ENCODE measurements at places on chromosomes 12 and 14. TPM values are rescaled to one million over a fixed set of nuclear protein-coding genes. Genes with fewer than 3 reads are reported as not detected.

GRCh38 chr12:47811072-47811396, 8.7 kb downstream of the HDAC7 start:
- DNase-seq: no peak

- DNase-seq: no peak
These were observed 6.6 kb downstream of the DCAF4 start for GRCh38 chr14:72932893-72933292.

DNA sequence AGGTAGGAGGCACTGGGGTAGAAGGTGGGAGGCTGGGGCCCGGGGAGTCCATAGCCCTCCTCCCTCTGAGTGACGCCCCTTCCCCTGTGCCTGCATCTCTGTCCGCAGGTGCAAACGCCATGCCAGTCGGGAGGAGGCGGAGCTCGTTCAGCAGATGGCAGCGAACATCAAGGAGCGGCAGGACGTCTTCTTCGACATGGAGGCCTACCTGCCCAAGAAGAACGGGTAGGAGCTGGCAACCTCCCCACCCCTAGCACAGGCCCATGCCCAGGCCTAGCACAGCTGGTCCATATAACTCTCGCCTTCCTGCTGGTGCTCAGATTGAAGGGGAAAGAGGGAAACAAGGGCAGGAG, 35.6 kb downstream of the TMEM120B start:
- no peak for DNase-seq

The KERA gene
- total RNA-seq: not detected

The RPL41 gene
- 5,251 TPM for total RNA-seq

The DBX2 gene
- not detected for total RNA-seq

DNA sequence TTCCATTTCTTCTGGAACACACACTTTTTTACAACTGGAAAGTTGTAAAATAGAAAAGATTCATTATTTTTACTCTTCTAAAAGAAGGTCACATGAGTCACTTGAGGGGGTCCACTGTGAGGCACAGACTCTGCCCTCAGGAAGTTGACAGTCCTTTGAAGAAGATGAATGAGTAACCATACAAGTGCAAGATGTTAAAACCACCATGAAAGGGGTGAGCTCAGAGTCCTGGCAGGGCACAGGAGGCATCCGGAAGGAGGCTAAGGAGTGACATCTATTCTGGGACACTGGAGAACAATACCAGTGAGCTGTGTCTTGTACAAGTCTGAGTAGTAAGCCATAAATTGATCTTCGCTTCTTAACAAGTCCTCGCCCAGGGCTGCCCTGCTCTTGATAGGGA, 126.0 kb upstream of the FRMD6 start:
- no peak for DNase-seq

GRCh38 chr14:99521176-99522024, 40.2 kb downstream of the CCNK start:
- no peak for DNase-seq

DNA sequence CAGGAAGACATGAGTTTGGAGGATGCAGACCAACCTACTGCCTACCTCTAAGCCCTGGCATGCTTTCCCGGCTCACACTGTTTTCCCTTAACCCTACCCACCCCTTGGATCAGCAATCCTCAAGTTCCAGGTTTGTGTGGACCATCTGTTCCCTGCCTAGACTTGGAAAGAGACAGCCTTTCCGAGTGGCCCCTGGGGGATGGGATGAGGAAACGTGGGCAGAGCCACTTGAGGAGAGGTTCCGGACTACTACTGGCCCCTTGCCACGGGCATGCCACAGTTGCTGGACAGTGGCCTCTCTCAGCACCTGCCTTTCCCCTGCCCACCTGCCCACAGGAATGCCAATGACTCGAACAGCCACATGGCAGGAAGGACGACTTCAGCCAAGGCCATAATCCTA, 135.9 kb downstream of the SLC15A4 start:
- DNase-seq: no peak

DNA sequence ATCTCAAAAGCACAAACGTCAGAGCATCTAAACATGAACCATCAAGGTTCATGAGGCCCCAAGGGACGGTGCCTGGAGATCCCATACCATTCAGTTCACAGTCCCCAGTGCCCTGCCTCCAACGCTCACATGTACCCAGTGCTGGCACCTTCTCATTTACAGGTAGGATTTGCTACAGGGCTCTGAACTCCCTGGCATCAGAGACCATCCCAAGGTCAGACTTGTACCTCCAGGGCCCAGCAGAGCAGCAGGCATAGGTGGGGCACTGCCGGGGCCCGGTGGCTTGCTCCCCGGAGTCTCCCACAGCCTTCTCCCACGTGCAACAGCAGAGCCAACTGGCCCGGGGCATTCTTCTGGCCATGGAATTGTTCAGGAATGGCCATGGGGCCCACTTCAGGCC, 114.8 kb downstream of the BCL11B start:
- DNase-seq: no peak

The ERBB3 gene
- 0.86 TPM for total RNA-seq

DNA sequence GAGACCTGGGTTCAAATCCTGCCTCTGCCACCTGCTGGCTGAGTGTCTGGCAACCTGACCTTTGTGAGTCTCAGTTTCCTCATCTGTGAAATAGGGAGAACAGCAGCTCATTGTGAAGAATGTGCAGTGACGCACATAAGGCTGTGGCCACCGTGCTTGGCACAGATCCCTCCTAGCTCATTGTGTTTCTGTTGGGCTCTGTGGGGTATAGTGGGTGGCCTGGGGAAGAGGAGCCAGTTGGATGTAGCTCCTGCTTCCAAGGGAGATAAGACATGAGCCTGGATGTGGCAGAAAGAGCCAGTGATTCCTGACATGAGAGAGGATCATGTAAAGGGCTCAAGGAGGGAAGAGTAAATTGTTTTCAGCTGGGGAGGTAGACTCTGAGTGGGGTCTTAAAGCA, 120.0 kb downstream of the ESRRB start:
- no peak for DNase-seq

GRCh38 chr12:75438059-75438754, 42.3 kb upstream of the GLIPR1 start:
- DNase-seq: peak; percentile 41

GRCh38 chr14:33693237-33693636, 257.6 kb downstream of the EGLN3 start:
- no peak for DNase-seq

The RPS26 gene
- 40.7 TPM for total RNA-seq

The MORN3 gene
- total RNA-seq: 2.7 TPM

DNA sequence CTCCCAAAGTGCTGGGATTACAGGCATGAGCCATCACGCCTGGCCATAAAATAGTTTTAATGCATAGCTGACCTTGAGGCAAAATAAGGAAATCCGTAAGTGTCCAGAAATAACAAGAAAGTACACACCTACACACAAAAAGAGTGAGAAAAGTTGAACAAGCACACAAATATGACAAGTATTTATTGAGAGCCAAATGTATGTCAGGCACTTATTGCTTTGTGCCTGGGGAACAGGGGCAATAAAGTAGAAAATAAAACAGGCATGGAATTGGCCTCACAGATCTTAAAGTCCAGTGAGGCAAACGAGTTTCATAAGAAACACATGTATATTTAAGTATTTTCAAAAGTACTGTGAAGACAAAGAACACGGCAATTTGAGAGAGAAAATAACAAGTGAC, 103.7 kb downstream of the ERGIC2 start:
- no peak for DNase-seq

- DNase-seq: no peak
These were observed 886.2 kb upstream of the MGAT4C start for GRCh38 chr12:87142342-87142741.

The ALX1 gene
- total RNA-seq: not detected

- DNase-seq: no peak
These were observed 84.0 kb downstream of the MSRB3 start for GRCh38 chr12:65362234-65363031.

The ANO4 gene
- not detected for total RNA-seq

The COCH gene
- 0.75 TPM for total RNA-seq

The CPM gene
- 19.8 TPM for total RNA-seq

DNA sequence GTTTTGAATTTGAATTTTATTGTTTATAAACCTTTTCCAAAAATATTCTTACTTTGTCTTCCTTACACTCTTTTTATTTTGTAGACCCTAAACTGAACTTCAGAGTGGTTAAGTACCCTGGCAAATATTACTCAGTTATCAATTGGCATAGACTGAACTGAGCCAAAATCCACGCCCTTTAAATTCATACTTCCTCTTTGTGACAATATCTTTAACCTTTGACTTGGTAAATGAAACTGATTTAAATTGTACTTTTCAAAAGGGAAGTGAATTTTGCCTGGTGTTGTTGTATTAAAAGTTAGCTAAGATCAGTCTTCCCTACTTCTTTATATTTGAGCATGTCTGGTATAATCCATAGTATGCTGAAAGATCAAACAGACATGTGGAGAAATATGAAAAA, 184.3 kb upstream of the USP15 start:
- no peak for DNase-seq

The BMP4 gene
- not detected for total RNA-seq

DNA sequence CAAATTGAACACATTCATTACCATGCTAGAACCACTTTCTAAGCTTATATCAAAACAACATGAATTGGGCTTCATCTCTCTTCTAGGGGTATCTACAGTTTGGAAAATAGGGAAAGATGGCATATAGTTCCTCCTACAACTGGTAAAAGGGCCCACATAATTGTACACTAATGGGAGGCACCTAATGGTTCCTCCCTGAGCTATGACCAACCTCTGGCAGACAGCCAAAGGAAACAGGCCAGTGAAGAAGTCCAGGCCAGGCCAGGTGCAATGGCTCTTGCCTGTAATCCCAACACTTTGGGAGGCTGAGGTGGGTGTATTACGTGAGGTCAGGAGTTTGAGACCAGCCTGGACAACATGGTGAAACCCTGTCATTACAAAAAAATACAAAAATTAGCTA, 23.2 kb upstream of the APOF start:
- no peak for DNase-seq

DNA sequence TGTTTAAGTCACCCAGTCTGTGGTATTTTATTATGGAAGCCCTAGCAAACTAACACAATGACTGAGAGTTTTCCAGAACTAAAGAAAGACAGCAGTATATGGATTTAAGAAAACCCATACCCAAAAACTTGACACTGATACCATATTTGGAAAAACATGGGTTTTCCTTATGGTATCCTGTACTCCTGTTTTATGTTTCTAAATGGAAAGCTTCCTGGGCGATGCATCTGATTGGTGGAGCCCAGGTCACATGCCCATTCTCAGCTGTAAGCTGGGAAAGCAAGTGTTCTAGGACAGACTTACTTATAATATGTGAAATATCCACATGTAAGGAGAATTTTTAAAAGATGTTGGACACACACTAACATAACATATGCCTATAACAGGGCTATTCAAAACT, 4.5 kb upstream of the RNASE4 start:
- DNase-seq: peak; percentile 43

- no peak for DNase-seq
These were observed 27.1 kb upstream of the RPLP0 start for GRCh38 chr12:120228041-120228290.

The PIWIL1 gene
- total RNA-seq: not detected

- DNase-seq: no peak
These were observed 1256.8 kb upstream of the FLRT2 start for GRCh38 chr14:84273181-84273580.

- DNase-seq: no peak
These were observed 245.1 kb upstream of the ATXN7L3B start for GRCh38 chr12:74292351-74293194.

DNA sequence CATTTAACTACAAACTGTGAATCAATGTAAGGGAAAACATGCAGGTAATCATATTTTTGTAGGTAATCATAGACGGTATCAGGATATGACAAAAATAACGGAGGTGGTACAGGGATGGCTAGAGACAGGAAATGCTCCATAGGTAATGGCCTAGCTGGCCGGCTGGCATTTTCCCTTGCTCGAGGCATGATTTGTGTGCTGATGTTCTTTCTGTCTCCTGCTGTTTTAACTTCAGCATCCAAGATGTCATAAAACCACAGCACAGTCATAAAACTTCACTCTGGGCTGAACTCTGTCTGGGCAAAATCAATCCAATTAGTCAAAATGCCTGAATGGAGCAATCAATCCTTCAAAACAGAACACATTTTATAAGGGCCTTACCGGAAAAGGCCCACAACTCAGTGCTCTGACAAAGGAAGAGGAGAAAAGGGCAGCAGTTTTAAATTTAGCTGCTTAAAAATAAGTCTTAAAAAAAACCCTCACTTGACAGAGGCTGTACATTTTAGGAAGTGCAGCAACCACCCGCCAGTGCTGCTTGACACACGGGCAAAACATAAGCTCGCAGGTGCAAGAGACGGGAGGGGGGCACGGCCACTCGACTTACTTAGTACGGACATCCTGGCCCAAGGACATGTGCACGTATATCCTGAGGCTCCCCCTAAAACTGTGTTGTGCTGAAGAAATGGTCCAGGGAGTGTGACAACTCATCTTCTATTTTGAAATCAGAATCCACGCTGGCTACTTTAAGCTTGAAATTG, 40.5 kb upstream of the GPR68 start:
- DNase-seq: no peak

GRCh38 chr12:108914121-108914531, 34.2 kb downstream of the DAO start:
- DNase-seq: no peak

- peak; percentile 37 for DNase-seq
These were observed 27.4 kb downstream of the NELL2 start for GRCh38 chr12:44848703-44849085.

The GPR84 gene
- 2.6 TPM for total RNA-seq

DNA sequence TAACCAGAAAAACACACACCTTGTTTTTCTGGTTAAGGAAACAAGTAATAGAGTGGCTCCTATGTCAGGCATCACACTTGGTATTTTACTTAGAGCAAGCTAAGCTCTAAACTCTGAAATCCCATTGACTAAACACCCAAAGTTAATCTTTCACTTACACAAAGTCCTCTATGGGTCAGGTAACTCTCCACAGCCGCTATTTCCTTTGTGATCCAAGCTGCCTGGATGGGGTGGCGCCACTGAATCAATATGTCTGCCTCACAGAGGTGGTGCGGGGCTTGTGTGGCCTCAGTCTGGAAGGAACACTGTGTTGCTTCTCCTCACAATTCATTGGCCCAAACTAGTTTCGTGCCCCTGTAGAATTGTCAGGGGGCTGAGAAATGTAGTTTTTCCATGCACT, 160.0 kb upstream of the E2F7 start:
- no peak for DNase-seq

DNA sequence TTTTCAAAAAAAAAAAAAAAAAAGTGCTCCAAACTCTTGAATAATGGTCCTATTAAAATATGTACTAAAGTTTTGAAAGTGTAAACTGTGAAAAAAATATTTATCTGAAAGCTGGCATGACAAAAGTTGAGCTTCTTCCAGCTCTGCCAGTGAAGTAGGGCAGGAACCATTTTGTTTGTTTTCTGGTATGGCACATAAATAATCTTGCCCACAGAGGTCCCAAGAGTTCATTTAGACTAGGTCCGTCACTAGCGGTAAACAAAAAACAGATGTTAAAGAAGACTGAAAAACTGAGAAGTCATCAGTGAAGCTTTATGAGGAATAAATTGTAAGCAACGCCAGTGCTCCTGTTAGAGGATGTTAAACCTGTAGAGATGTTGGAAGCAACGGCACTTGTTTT, 7.0 kb downstream of the ERP27 start:
- DNase-seq: no peak

The NOVA1 gene
- total RNA-seq: not detected

- no peak for DNase-seq
These were observed 23.8 kb upstream of the STRAP start for GRCh38 chr12:15858353-15858752.

The MYF5 gene
- total RNA-seq: not detected

- DNase-seq: no peak
These were observed 794.3 kb upstream of the NOVA1 start for GRCh38 chr14:27392153-27392552.

- no peak for DNase-seq
These were observed 89.1 kb downstream of the LRRK2 start for GRCh38 chr12:40313928-40314327.

The KRT85 gene
- not detected for total RNA-seq
